Activated naive CD4-positive, alpha-beta T cell treated with anti-CD3 and anti-CD28 coated beads, Interleukin-2, amount 50 U/mL, for 72 hours (primary cell): ENCODE measurements at places on chromosomes 1 and 21.

DNA sequence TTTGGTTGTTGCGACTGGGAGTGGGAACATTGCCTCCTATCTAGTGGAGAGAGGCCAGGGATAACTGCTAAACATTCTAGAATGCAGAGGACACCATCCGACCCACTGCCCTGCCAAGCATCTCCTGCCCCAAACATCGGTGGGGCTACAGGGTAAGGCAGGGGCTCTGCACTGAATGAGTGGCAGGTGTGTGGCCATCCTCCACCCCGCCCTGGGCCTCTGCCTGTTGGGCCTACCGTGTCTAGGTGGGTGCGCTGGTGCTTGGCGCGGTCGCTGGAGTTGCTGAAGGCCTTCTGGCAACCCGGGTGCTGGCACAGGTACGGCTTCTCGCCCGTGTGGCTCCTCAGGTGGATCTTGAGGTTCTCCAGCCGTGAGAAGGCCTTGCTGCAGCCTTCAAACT is 70.4 kb downstream of the DMRTB1 start:
- DNase-seq, result no peak

- no peak for DNase-seq
These were observed 6.4 kb downstream of the LAMB3 start for GRCh38 chr1:209645574-209646452.

DNA sequence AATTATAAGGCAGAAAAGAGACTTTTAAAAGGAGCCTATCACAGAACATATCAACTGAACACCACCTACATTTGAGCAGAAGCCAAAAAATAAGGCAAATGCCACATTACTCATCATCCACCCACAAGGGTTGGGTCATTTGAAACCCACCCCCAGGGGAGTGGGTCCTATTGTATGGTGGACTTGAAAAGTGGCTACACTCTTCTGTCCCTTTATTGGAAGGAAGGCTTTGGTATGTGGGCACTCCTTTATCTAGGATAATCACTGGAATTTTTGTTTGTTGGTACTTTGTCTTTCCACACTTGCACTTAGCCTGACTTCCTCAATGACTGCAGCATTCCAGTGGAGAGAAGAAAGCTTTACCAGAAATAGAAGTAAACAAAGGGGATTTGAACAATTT is 157.2 kb upstream of the COL11A1 start:
- DNase-seq, result no peak

DNA sequence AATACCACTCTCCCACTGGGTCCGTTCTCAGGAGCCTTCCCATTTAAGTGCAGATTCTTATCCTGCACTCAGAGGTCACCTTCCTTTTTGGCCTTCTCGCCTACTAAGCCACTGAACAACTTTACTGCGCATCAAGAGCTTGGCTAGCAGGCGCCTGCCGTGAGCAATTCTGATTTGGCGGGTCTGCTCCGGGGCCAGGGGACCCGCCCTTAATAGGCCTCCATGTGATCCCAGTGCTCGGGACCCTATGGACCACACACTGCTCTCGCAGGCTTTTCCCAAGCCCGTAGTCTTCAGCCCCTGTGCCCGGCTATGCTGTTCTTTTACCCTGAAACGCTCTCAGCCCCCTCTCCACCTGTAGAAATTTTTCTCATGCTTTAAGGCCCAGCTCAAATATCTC is 45.1 kb downstream of the BCL9 start:
- no peak for DNase-seq

GRCh38 chr1:8858888-8859706 is 19.4 kb downstream of the ENO1 start:
- peak; percentile 53 for DNase-seq

DNA sequence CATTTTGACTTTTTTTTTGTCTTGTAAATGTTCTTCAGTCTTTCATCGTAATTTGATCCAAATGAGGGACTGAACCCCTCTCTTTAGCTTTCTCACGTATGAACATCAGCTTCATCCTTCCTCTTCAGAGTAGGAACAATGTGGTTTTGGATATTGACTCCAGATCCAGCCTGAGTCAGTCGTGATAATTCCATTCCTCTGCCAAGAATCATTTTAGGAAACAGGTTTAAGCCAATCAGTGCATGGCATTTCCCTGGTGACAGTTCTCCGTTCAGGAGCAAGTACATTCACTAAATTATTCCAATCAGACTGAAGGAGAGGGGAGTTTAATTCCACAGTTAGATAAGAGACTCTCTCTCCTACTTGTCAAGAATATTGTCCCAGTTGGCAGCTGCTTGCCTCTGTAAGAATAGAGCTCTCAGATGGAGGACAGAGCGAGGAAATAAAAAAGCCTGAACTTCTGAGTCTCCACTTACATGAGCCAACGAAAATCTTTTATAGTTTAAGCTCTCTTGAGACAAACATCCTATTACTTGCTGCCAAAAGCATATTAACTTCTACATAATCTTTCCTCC is 18.6 kb downstream of the RHOU start:
- DNase-seq, result no peak

DNA sequence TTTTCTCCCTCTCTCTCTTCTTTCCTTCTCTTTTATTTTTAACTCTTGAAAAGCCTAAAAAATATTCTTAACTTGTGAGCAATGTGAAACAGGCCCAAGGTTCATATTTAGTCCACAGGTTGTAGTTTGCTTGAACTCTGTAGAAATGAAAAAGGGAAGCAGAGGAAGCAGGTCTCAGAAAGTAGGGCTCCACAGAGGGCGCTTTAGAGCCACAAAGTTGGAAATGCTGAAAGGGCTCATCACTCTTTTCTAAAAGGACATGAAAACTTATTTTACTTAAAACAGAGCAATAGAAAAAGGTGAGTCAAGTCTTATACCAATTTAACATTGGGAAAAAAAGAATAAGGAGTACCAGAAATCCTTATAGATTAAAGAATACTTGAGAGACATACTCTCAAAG is 247.0 kb downstream of the USP25 start:
- no peak for DNase-seq

- DNase-seq, result no peak
These were observed 61.4 kb downstream of the CASZ1 start for GRCh38 chr1:10734962-10735544.

DNA sequence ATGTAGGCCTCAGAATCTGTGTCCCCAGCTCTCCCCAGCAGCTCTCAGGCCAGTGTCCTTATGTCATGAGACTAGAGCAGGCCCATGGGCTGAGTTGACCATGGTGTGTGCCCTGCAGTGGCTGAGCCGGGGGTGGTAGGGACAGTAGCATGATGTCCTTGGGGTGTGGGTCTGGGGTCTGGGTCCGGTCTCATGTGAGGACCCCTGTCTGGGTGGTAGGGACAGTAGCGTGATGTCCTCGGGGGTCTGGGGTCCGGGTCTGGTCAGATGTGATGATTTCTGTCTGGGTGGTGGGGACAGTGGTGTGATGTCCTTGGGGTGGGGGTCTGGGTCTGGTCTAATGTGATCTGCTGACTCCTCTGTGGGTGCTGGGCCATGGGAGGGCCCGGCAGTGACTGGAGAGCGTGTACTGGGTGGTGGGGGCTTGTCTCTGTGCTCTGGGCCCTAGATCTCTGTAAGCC is 64.5 kb downstream of the OBSCN start:
- no peak for DNase-seq

DNA sequence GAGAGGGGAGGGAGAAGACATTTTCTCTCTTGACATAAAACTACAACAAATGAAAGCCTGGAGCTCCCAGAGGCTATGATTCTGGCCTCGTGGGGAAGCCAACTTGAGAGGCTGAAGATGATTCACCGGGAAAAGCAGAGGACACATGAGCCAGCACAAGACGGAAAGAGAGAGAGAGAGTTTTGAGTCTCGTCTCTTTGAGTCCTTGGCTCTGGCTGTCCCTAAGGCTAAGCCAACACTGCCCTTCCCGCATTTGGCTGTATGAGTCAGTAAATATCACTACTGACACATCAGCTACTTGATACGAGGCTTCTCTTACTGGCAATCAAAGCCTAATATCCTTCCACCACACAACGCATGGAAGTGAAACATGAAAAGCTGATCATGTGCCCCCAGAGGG is 95.5 kb downstream of the GRIK3 start:
- no peak for DNase-seq

DNA sequence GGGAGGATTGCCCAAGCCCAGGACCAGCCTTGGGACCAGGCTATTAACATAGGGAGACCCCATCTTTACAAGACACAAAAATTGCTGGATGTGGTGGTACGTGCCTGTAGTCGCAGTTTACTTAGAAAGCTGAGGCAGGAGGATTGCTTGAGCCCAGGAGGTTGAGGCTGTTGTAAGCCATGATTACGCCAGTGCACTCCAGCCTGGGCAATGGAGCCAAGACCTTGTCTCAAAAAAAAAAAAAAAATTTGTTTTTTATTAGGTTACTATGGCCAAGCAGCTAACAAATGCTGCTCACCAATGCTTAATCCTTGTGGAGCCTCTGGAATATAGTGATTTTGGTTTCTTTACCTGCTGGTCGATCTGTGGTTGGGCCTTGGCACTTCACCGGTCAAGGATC is 8.8 kb downstream of the ARID1A start:
- no peak for DNase-seq

DNA sequence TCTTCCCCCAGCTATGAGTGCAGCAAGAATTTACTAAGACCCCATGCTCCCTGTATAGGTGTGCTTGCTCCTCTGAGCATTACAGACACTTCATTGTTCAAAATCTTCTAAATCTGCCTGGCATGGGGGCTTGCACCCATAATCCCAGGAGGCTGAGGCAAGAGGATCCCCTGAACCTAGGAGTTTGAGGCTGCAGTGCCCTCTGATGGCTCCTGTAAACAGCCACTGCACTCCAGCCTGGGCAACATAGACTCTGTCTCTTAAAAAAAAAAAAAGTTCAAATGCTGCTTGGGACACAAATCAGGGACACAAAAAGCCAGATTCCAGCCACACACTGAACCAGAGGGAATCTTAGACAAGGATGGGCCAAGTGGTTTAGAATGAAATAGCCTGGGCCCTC is 3.4 kb upstream of the ACOT7 start:
- no peak for DNase-seq

GRCh38 chr21:31107176-31107785 is 69.0 kb upstream of the KRTAP19-8 start:
- no peak for DNase-seq

- DNase-seq, result no peak
These were observed 29.4 kb upstream of the RBM15 start for GRCh38 chr1:110309767-110310166.

DNA sequence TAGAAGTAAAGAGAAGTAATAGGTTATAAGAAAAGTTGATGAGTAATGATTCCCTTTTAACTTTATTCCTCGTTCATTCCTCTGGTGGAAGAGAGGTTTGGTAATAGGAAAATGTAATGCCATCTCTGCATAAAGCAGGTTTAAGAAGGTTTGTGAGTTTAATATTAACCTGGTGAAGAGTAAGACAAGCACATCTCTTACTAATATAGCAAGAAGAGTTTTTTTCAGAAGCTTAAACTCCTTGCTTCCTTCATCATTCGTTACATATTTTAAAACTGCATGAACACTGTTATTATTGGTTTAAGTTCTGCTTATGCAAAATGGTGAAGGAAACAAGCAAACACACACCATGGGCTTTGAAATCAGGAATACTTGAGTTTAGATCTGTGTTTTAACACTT is 9.2 kb upstream of the PLA2G4A start:
- no peak for DNase-seq

DNA sequence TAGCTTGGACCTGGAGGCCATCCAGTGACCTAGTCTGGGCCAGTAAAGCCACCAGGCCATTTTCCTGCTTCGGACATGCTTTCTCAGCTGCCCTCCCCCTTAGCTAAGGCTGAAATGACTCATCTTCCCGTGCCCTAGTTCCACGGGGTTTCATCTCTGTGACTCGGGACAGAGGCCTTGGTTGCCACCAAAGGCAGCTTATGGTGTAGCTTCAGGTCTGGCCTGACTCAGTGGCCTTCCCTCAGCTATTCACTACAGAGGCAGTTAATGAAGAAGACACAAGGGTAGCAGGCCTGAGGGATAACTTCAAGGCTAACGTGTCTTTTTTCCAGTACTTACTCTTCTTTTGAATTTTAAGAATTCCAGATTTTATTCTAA is 82.4 kb downstream of the PBX1 start:
- DNase-seq, result no peak

- no peak for DNase-seq
These were observed 14.5 kb downstream of the SAMD11 start for GRCh38 chr1:938088-938683.

- DNase-seq, result no peak
These were observed 25.0 kb downstream of the TATDN3 start for GRCh38 chr1:212816567-212817278.

DNA sequence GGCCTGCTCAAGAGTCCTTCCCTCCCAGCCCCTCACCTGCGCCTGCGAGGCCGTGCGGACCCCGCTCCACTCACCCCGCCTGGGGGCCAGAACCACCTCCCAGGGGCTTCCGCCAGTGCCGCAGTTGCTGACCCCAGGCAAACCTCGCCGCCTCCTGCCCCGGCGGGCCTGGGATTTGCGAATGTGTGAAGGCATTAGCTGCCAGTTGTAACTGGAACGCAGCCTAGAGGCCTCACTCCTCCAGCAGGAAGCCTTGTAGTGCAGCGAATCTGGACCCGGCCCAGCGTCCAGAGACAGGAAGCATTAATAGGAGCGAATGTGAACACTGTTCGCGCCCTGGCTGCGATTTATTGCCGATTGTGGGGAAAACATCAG is 140.9 kb upstream of the ARHGEF16 start:
- DNase-seq, result no peak

DNA sequence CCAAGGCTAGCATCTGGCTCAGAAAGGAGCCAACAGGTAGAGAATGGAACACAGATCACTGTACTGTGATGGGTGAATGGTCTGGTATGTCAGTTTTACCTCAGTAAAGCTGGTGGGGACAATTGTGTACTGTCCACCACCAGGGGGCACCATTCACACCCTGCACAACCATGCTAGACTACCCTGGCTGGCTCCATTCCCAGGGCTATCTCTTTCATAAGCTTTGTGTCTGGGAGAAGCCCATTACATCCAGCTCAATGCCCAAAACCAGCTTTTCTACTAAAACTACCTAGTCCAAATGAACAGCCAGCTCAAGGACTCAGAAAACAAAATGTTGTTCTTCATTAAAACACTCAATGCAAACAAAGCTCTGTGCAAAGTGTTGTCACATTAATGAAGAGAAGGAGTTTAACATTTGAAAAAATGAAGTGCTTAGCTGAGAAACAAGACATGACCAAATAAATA is 62.0 kb upstream of the RASAL2 start:
- DNase-seq, result peak; percentile 31

- no peak for DNase-seq
These were observed 91.6 kb downstream of the RGS7 start for GRCh38 chr1:241265428-241265827.

- no peak for DNase-seq
These were observed 7.4 kb upstream of the TIAM1 start for GRCh38 chr21:31351438-31351837.

- no peak for DNase-seq
These were observed 51.9 kb downstream of the EIF4G3 start for GRCh38 chr1:21124846-21125245.

- DNase-seq, result no peak
These were observed 378.9 kb downstream of the TTLL7 start for GRCh38 chr1:83620016-83620415.
